ENCODE measurements at places on chromosomes 2 and 18. TPM values are rescaled to one million over a fixed set of nuclear protein-coding genes. Genes with fewer than 3 reads are reported as not detected.

GRCh38 chr2:35522450-35522849 lies 833.1 kb upstream of the CRIM1 start:
- no peak for DNase-seq

GRCh38 chr2:632471-632870 lies 44.7 kb downstream of the TMEM18 start:
- no peak for DNase-seq

- no peak for DNase-seq
Observed at GRCh38 chr18:76752400-76752799, 70.0 kb upstream of the ZNF236 start.

GRCh38 chr2:193336781-193337180 lies 1142.0 kb upstream of the TMEFF2 start:
- no peak for DNase-seq

- no peak for DNase-seq
Observed at GRCh38 chr2:3214806-3215404, 162.7 kb downstream of the EIPR1 start.

DNA sequence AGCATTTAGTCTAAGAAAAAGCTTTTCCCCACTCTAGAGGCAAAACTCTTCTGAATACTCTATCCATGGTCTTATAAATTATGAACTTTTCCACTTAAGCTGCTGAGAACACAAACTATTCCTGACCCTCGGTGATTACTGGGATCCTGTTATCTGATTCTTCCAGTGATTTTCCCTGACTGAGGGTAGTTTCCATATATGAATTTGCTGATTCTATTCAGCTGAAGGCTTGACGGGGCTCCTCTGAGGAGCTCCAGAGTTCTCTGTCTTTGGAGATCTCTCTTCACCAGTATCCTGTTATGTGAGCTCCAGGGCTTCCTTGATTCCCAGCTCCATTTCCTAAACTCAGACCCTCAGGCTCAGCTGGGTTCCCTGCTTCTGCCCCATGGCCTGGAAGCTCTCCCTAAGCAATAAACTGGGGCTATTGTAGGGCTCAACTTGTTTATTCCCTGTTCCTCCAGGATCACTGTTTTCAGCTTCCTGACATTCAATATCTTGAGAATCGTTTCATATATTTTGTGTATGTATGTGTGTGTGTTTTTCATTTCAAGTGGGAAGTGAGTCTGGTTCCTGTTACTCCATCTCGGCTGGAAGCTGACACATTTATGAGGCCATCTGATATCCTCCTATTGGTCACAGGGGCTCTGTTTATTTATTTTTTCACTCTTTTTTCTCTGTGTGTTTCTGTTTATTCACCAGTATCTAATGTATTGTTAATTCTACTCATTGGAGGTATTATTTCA lies 78.2 kb downstream of the ARHGAP28 start:
- no peak for DNase-seq

- DNase-seq = peak; percentile 34
Observed at GRCh38 chr2:101410746-101411145, 23.4 kb upstream of the CREG2 start.

DNA sequence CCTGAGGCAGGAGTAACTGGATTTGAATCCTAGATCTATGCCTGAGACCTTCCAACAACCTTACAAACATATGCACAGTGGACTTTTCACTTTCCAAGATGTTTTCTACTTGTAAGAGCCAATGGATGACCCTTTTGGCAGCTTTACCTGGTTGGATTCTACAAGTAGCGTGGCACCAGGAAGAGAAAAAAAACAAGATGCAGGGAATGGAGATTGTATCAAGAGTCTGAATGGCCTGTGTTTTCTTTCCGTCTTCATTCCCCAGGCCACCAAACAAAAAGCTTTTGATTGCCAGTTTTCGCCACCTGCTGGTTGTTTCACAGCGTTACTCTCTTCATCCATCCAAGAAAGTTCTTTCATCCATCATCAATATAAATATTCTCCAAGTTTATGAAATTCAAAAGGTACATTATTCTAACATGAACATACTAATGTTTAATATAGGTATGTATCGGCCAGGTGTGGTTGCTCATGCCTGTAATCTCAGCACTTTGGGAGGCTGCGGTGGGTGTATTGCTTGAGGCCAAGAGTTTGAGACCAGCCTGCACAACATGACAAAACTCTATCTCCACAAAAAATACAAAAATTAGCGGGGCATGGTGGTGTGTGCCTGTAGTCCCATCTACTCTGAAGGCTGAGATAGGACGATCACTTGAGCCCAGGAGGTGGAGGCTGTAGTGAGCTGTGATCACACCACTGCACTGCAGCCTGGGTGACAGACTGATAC lies 3.5 kb upstream of the BCL2 start:
- peak; percentile 56 for DNase-seq

GRCh38 chr18:77487951-77488740 lies 238.5 kb downstream of the GALR1 start:
- DNase-seq = no peak

DNA sequence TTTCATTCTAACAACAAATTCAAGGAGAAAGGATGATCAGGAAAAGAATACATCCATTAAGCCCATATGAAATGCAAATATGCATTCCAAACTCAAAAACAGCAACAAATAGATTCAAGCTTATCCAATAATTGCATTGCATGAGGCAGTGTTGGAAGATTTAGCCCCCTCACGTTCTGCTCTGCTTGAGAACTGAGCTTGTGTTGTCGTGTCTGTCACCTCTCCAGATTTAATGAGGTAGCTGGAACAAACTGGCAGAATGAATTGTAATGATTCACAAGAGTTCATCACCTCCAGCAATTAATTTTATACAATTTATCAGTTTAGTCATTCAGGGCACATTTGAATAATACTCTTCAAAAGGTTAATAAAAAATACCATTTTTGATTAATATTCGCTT lies 54.8 kb downstream of the AP1S3 start:
- no peak for DNase-seq

- peak; percentile 59 for DNase-seq
Observed at GRCh38 chr2:235939471-235939870, 228.7 kb downstream of the GBX2 start.

DNA sequence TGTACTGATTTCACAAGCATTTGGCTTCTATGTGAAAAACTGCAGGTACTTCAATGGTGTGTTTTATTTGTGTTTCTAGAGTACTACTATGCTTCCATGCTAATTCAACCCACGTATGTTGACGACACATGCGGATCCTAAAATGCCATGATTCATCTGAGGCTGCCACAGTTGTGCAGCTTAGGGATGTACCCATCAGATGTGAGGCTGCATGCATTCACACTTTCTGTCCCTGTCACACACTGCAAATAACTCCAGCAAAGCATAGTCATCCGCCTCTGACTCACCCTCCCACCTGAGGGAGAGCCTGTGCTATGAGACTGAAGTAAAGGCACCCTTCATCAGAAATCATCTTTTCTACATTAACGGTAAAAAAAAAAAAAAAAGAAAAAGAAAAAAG lies 22.1 kb upstream of the SERTAD2 start:
- DNase-seq = no peak

DNA sequence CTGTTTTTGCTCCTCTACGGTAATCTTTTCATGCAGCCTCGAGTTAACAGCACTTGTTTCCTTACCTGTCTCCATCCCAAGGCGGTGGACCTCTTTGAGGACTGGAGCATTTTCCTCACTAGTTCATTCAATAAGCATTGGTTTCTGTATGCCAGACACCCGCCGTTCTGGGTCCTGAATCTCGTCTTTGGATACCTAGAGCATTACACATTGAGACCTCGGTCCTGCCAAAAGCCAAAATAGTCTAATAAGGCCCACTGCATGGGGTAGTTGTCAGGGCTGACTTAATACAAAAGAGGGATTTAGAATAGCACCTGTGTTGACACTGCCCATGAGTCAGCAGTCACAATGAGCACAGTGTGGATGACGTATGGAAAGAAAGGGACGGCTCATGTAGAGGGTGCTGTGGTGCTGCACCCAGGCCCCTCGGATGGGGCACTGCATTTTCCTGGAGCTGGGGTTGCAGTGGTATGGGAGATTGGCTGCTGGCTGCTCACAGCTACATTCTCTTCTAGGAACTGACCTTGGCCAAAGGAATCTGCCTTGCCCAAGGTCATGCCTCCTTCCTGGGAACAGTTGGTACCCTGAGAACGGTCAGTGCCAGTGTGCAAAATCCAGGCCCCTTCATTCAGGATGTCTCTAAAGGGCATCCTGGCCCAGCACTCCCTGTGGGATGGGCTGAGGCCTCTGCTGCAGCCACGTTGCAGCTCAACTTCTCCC lies 126.9 kb upstream of the NCK2 start:
- no peak for DNase-seq

- DNase-seq = no peak
Observed at GRCh38 chr2:108936076-108936864, 52.8 kb downstream of the EDAR start.

GRCh38 chr2:233422050-233422639 lies 67.9 kb downstream of the DGKD start:
- DNase-seq = no peak

DNA sequence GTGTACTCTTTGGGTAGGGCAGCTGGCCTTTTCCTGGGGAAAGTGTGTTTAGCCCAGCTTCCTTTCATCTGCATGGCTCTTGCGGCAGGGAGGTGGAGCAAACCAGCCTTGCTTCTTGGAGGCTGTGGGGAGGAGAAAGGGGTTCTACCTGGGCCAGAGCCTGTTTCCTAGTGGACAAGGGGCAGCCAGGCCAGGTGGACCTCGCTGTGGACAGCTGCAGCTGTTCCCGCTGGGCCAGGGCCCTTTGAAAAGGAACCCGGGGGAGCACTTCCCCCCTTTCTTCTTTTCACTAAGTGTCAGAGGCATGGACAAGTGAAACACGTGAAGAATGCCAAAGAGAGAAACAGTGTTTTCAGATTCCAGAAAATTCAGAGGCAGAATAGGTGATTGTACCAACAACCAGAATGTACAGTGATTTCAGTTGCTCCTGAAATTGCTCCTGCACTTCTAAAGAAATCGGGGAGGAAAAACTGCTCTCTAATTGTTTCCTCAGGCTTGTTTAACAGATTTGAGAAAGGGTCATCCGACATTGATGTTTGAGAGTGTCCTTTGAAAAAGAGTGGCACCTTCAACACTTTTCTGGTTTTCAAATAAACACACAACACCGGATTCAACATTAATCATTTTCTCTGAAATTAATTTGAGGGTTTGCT lies 3.9 kb downstream of the GLI2 start:
- DNase-seq = no peak

- no peak for DNase-seq
Observed at GRCh38 chr2:175730050-175730449, 272.0 kb downstream of the LNPK start.

GRCh38 chr18:62759704-62760402 lies 44.5 kb downstream of the PHLPP1 start:
- no peak for DNase-seq

- no peak for DNase-seq
Observed at GRCh38 chr18:48669180-48669675, 130.4 kb downstream of the CTIF start.

DNA sequence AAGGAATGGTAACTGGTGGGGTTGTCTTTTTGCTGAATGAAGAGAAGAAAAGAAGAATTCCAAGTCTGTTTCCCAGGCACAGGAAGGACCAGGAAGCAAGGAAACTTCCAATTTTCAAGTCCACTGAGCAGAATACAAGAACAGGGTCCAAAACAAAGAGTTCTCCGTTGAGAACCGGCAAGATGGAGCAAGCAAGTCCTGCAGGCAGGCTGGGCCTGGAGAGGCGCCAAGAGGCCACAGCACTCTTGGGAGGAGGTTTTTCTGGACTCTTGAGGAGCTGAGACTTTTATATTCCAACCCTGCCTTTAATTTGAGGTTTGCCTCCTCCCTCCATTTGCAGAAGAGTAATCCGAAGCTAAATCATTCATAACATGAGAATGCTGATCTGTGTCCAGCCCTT lies 224.5 kb downstream of the IKZF2 start:
- DNase-seq = no peak

- no peak for DNase-seq
Observed at GRCh38 chr2:179787601-179788000, 73.8 kb downstream of the ZNF385B start.

Gene PSMA8
- not detected for total RNA-seq

Gene CTAGE1
- 0.11 TPM for total RNA-seq

Gene HJURP
- 73.2 TPM for total RNA-seq

Gene PLGLB1
- not detected for total RNA-seq

Gene MAPRE3
- total RNA-seq = 0.50 TPM

Gene RRM2
- total RNA-seq = 209 TPM

Gene NGEF
- 9.3 TPM for total RNA-seq

Gene EVX2
- total RNA-seq = not detected

Gene ACSL3
- total RNA-seq = 100.0 TPM

All from SJSA1 (cell line).